ENCODE measurements at places on chromosomes 1 and 21.

- no peak for DNase-seq
Measured at GRCh38 chr1:16208270-16208987, 4.0 kb downstream of the ARHGEF19 start.

- no peak for DNase-seq
Measured at GRCh38 chr21:34336756-34337391, 26.9 kb upstream of the KCNE2 start.

- DNase-seq = no peak
Measured at GRCh38 chr1:212410231-212410820, 4.4 kb downstream of the PACC1 start.

DNA sequence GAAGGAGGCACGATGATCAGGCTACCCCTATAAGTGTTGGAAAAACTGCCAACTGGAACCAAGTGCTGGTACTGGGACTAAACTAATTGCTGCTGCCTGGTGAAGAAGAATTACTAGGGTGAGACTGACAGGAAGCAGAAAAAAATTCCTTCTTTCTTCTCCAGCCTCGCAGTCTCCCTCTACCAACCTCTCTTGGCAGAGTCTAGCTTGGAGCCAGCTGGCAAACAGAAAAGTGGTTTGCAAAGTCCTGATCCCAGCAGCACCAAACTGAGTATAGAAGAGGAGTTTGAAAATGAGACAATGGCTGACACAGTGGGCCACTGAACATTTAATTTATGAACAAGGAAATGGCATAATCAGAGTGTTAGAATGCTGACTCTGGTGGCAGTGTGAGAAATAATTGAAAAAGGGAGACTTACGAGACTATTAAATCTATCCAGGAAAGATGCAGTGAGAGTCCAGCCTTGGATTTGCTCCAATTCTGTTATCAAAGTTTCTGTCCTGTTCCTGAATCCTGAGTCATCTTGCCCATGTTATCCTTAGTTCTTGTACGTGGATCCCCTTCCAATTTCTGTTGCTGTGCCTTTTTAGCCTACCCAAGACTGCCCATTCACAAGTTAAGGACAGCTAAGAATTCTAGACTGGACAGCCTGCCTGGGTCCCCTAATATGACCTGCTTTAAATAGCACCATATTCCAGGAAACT, 23.7 kb upstream of the DISP1 start:
- DNase-seq = no peak

- DNase-seq = no peak
Measured at GRCh38 chr1:205576805-205577761, 54.7 kb downstream of the ELK4 start.

- DNase-seq = no peak
Measured at GRCh38 chr1:198330982-198331615, 174.3 kb downstream of the NEK7 start.

GRCh38 chr21:43369596-43370090, 57.3 kb downstream of the SIK1 start:
- no peak for DNase-seq

DNA sequence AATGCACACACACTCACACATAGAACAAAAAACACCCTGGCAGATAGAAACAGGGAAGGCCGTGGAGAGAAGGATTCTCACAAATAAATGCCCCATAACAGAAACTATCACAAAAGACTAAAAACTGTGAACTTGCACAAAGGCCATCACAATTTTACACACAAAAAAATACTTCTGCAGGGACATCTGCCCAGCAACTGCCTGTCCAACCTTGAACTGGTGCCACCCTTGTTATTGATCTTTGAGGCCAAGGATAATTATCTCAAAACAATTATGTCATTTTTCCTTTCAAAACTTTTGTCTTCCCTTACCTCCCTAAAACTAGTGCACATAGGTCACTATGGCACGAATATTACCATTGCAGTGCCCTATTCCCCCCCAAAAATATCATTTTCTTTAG, 143.8 kb upstream of the KCTD3 start:
- no peak for DNase-seq

GRCh38 chr1:70536708-70537366, 125.8 kb downstream of the CTH start:
- no peak for DNase-seq

GRCh38 chr1:22487781-22488180, 36.1 kb downstream of the ZBTB40 start:
- no peak for DNase-seq

DNA sequence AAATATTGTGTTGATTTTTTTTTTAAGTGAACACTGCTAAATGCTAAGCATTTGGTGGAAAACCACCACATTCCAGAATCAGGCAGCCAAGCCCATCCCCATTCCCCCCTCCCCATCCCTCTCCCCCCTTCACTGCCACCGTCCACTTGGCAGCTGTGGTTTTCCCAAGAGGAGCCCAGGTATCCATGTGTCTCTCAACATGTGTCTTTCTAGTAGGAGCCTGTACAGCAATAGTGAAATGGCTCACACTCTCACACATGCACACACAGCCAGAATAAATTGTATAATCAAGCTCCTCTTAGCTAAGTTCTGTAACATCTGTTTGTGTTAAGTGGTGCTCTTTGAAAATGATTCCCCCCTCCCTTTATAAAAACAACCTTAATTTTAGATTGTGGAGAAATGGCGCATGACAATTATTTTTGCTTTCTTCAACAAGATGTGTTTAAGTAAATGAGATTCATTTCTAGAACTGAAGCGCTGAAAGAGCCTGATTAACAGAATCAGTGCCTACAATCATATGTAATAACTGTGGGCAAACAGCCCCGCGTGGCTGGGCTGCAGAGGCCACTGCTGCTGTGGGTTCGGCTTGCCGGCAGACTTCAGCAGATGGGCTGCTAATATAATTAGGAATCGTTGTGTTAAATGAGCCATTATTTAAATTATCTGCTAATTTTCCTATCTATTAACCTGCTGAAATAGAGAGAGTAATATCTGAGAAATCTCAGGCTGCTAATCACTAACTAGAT, 43.3 kb downstream of the BACE2 start:
- DNase-seq = no peak

DNA sequence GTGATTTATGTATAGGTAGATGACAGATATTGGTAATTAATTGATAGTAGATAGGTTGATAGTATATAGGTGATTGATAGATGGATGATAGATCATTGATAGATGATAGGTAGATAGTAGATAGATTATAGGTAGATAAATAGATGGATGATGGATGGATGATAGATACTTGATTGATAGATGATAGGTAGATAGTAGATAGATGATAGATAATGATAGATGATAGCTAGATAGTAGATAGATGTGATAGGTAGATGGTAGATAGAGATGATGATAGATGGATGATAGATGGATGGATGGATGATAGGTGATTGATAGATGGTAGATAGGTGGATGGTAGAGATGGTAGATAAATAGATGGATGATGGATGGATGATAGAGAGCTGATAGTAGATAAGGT, 62.0 kb upstream of the SAMD11 start:
- DNase-seq = no peak

DNA sequence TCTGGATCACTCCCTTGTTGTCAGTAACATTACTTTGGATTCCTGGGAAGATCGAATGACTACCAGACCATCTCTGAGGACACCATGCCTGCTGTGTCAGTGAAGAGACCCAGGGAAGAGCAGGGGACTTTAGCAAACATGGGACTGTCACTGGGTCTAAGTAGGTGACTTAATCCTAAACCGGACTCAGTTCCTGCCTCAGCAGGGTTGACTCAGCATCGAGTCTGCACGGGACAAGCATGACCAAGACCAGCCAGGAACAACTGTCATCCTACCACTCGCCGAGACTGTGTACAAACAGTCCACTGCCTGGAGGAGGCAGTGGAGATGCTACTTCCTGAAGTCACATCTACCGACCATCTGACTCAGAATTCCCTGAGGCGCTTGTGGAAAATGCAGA, 53.2 kb upstream of the RAB4A start:
- DNase-seq = no peak

DNA sequence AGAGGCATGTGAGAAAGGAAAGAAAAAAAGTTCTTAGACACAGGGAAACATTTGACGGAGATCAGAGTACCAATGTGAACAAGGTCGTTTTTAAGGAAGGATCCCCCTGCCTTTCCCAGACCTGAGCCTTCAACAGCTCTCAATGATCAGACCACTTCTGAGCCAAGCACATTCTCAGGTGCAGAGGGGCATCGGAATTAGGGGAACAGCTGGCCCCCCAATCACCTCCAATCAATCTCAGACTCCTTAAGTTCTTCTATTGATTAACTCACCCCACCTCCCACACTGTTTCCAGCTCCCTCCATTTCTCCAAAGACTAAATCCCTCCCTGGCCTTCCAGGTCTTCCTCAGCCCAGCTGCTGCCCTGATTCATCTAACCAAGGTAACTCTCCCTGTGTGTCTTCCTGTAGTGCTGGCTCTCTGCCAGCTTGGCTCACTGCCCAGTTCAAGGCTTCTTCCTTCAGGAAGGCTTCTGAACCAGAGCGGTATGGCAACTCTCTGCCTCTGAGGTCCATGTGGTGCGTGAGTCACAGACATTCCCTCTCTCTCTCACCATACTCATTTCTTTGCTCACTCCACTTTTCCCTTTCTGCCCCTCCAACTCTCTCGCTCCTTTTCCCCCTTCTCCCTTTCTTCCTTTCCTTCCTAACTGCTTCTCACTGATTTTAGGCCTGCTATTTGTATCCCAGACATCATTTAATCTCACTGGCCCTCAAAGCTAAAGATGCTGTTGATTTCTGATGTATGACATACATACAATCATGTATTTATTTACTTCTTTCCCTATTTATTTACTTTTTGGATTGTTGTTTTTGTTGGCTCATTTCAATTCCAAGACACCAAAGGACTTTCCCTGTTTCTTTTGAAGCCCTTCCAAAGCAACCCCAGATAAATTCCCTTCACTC, 18.1 kb downstream of the CFAP45 start:
- DNase-seq = peak; percentile 74

GRCh38 chr1:28510970-28511440, 5.2 kb downstream of the RCC1 start:
- DNase-seq = no peak

DNA sequence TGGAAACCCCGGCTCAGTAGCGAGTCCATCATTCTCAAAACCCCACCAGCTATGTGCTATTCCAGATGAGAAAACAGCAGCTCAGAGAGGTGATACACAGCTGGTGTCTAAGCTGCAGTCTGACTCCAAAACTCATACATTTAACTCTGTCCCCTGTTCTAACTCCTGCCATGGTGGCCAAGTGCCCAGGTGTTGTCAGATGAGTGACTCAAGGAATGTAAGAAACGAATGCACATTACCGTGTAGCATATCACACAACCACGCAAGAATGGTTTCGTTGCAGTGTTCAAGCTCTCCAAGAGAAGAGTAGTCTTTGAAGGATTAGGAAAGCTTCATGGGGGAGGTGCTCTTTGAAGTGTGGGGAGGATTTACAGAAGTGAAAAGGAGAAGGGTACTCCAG, 4.7 kb upstream of the XKR8 start:
- no peak for DNase-seq

DNA sequence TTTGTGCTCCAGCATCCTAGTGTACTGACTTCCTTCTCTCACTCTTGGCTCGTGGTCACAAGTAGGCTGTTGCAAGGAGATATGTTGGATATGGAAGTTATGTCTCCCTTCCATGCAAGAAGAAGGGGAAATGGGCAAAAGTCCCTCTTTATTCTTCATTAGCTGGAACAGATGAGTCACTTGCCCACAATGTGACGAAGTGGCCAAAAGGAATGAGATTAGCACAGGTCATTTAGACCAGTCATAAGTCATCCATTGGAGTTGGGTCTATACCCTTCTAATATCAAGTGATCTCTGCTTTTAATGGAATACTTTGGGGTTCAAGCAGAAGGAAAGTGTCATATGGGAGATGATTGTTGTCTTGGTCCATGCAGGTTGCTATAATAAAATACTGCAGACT, 91.2 kb upstream of the NGF start:
- peak; percentile 22 for DNase-seq

- DNase-seq = peak; percentile 20
Measured at GRCh38 chr1:247906504-247907047, 11.2 kb downstream of the OR2W3 start.

- no peak for DNase-seq
Measured at GRCh38 chr1:33502726-33503125, 30.3 kb downstream of the ZSCAN20 start.

GRCh38 chr1:87274851-87275250, 53.8 kb upstream of the LMO4 start:
- DNase-seq = no peak

- no peak for DNase-seq
Measured at GRCh38 chr1:195965475-195965874, 642.8 kb downstream of the KCNT2 start.

DNA sequence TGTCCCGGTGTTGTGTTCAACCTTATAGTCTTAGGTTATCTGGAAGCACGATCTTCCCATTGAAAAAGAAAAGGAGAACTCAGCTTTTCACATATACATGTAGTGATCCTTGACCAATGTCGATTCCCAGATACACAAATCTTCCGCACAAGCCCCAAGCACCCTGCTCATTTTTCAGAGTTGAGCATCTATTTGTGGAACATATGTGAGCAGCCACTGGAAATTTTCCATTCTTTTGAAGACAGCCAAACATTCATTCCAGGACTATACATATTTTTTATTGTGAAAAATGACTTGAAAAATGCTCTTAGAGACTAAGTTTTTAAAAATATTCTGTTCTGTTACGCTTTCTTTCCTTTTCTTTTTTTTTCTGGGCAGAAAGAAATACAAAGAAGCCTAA, 371.9 kb downstream of the RGS7 start:
- DNase-seq = no peak

DNA sequence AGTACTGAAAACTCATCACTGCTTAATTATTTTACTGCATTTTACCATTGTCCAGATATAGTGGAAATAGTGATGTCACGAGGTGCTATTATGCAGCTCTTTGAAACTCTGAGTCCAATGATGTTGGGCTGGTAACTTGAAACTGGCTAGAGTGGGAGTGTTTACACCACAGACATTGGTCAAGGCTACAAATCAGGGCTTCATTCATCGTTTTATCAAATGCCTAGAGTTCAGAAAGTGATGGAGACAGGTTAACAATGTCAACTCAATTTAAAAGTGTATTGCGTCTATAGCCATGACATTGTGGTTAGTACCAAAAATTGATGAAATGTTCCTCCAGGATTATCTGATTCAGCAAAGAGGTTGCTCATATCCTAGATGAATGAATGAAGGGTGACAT, 12.7 kb downstream of the PADI1 start:
- DNase-seq = no peak

DNA sequence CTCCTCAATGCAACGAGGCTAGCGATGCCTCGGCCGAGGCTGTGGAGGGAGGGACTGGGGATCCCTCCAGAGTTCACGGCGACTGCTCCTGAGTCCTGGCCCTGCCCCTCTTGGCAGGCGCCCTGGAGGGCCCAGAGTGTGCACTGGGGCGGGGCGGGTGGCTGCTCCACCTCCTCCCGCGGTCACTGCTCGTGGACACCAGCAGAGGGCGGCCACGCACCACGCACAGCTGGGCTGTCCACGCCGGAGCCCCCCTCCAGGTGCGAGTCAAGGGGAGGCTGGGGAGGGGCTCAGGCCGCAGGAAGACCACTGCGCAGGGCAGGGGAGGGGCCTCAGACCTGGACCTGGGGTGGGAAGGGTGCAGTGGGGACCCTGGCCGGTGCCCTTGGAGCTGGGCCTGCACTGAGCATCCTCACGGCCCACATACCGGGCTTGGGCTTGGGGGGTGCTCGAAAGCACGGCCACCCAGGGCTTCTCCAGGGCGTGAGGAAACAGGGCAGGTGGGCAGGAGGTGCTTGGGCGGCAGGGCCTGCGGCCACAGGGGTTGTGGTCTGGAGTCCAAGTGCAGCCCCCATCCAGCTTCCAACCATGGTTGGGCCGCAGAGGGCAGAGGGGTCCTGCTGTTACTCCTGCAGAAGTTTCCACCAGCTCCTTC, 20.6 kb upstream of the TTC34 start:
- no peak for DNase-seq

GRCh38 chr1:87897481-87897880, 568.8 kb downstream of the LMO4 start:
- no peak for DNase-seq

All from T1000 (cell line).